ENCODE measurements at places on chromosomes 7 and 10.

- DNase-seq, result no peak
These were observed 228.1 kb upstream of the NFE2L3 start for GRCh38 chr7:25923741-25924460.

GRCh38 chr10:11215471-11215870 lies 197.8 kb downstream of the CELF2 start:
- DNase-seq, result no peak

DNA sequence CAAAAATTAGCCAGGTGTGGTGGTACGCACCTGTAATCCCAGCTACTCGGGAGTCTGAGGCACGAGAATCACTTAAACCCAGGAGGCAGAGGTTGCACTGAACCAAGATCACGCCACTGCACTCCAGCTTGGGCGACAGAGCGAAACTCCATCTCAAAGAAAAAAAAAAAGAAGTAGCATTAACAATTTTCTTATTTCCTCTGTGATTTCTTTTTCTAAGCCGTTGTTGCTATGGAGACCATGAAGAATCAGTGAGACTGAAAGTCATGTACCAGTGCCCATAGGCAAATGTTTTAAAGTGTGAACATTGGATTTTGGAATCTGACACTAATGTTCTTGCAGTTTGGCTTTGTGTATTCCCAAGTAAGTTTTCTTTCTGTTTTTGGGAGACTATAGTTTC lies 18.4 kb upstream of the MAP3K8 start:
- no peak for DNase-seq

GRCh38 chr7:72924386-72924732 lies 536 bp upstream of the POM121 start:
- no peak for DNase-seq

DNA sequence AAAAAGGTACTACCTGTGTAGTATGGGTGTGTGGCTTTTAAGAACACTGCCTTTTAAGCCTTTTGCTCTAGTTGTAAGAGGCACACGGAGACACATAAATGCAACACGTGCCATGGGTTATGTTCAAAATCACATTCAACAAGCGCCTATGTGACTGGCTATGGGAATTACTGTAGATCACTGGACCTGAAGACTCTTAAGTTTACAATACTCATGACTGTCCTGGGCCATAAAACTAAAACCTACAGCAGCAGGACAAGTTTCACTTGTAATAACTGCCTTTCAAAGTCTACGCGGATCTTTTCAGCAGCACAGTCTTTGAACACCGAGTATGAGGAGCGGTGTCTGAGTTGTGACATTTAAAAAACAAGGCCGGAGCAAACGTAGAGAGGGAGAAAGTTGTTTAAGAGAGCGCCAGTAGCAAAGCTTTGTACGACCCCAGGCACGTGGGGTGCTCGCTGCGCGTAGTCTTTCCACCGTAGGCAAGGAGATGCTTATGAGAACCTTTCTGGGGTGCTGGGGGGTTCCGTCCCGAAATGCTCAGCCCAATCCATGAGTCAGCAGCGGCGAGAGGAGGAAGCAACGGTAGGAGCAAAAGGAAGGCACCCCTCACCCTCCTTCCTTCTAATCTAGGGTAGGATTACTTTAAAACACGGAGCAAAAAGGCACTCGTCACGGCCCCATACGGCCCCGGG lies 662 bp downstream of the DNAJC2 start:
- DNase-seq, result peak; percentile 21

DNA sequence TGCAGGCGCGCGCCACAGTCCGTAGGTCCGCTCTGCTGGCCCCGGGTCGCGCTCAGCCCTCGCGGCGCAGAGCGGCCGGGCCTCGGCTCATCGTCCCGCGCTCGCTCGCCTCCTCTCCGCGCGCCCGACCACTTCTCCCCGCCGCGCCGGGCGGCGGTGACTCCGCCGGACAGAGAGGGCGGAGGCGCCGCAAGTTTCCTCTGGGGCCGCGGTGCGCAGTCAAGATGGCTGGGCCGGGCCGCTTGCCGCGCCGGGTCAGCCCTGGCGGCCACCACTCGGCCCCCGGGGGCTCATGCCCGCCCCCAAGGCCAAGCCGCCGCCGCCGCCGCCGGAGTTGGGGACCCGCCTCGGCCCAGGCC lies 441 bp downstream of the FZD8 start:
- DNase-seq, result no peak

DNA sequence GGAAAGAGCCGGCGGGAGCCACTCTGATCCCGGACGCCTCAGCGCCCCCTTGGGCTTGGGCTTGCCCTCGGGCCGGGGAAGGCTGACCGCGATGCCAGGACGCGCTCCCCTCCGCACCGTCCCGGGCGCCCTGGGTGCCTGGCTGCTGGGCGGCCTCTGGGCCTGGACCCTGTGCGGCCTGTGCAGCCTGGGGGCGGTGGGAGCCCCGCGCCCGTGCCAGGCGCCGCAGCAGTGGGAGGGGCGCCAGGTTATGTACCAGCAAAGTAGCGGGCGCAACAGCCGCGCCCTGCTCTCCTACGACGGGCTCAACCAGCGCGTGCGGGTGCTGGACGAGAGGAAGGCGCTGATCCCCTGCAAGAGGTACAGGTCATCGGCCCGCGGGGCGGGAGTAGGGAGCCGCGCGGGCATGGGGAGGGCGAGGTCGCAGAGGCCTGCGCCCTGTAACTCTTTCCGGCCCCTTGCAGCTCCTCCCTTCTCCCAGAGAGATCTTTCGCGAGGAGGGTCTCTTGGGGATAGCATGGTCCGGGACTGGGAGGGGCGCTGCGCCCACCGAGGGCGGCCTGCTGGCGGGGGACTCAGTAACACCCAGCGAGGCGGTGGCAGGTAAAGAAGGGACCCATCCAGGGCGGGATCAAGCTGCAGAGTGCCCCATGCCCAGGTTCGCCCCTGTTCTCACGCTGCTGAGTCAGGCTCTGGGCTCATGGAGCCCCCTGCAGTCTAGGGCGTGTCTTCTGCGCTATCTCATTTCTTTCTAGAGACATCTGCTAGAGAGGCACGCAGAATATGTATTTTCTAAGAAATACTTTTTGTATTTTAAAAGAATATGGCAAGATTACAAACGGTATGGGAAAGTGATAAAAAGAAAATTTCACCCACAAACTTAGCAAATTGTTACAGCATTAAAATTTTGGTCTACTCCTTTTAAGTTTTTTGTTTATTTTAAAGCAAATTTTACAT lies 687 bp downstream of the EPDR1 start:
- no peak for DNase-seq

DNA sequence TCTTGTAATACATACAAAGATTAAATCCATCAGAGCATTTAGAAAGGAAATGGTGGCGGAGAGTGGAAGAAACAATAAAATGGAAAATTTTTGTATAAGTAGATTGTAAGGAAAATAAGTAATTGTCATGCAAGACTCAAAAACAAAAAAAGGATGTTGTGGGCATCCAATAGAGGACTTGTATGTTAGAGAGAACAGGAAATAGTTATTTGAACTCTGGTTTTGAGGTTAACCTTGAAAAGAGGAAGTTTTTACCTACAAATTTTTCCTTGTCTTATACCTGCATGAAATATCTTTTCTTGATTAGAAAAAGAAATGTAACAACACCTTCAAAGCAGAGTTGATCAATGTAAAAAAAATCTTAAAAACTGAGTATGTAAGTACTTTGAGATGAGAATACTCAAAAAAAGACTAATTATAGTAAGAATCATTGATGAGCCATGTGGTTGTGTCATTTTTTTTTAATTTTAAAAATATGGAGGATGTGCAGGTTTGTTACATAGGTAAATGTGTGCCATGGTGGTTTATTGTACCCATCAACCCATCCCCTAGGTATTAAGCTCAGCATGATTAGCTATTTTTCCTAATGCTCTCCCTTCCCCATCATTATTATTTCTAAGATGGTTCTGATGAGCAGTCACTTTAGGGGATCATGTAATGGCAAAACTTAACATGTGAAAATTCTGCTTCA lies 11.9 kb downstream of the TMEM106B start:
- no peak for DNase-seq

- no peak for DNase-seq
These were observed 241.0 kb upstream of the PRSS1 start for GRCh38 chr7:142508251-142508650.

- no peak for DNase-seq
These were observed 125.3 kb downstream of the SGMS1 start for GRCh38 chr10:50498465-50498864.

DNA sequence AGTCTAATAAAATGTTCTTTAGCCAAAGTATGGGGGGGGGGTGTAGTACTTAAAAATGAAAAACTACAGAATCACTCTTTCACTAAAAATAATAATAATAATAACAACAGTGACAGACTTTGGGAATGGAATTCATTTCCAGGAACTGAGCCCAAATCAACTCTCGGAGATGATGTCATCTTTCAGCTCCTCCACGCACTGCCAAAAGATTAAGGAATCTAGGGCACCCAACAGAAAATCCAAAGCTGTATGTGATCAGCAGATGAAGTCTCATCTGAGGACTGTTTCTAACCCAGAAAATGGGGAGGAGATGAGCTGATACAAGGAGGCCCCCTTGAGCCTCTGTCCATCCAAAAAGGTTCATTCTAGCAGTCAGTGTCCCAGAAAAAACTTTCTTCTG lies 54.5 kb downstream of the GRB10 start:
- no peak for DNase-seq

DNA sequence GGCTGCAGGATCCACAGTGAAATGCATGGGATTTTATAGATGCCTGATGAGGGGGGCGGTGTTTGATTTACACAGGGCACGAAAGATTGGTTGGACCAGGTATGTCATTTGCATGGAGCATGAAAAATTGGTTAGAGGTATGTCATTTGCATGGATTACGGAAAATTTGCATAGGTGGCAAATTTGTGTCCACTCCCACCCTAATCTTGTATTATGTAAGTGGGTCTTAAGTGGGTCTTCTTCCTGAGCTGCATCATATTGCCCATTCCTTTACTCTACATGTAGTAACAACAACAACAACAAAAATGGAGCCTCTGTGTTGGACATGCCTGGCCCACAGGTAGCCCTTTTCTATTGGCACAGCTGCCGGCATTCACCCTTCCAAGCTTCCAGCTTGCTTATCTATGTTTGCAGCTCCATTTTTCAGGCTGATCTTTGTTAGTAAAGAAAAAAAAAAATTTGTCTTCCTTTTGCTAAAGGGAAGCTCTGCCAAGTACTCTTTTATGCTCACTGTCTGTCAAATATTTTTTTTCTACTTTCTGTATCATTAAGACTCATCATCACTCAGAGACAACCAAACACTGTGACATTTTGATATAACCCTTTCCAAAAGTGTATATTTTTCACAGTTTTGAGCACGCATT lies 10.3 kb upstream of the ZNF273 start:
- DNase-seq, result no peak

GRCh38 chr10:43904301-43904700 lies 255.6 kb upstream of the ZNF32 start:
- DNase-seq, result no peak

DNA sequence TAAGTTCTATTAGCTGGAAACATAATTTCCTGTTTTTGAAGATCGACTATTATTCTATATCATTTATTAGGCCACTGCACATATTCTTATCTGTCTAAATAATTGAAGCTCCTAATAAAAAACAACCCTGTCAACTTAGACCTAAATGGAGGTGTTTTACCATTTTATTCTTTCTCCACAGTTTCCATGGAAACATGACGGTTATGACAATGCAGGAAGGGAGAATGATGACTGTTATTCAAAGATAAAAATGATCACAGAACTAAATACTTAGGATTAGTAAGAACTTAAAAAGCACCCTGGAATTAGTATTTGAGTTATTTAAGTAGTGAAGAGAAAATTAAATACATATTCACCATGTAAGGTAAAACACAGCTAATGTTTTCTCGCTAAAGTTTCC lies 119.9 kb upstream of the DKK1 start:
- DNase-seq, result no peak

DNA sequence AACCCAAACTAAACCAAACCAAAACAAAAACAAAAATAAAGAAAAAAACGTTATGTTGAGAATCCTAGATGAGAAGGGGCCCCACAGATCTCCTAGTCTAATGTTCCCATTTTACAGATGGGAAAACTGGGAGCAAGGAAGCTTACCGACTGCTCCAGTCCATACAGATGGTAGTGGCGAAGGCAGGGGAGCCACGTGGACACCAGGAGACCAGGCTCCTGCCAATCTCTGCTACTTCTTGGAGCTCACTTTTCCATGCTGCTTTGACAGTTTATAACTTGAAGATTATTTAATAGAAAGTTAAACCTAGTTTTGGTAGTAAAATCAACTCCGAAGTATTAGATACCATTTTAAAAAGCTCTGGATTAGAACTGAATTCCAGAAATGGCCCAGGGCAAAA lies 62.0 kb downstream of the GATA3 start:
- DNase-seq, result no peak

- DNase-seq, result no peak
These were observed 515.8 kb upstream of the MKI67 start for GRCh38 chr10:128642023-128642422.

DNA sequence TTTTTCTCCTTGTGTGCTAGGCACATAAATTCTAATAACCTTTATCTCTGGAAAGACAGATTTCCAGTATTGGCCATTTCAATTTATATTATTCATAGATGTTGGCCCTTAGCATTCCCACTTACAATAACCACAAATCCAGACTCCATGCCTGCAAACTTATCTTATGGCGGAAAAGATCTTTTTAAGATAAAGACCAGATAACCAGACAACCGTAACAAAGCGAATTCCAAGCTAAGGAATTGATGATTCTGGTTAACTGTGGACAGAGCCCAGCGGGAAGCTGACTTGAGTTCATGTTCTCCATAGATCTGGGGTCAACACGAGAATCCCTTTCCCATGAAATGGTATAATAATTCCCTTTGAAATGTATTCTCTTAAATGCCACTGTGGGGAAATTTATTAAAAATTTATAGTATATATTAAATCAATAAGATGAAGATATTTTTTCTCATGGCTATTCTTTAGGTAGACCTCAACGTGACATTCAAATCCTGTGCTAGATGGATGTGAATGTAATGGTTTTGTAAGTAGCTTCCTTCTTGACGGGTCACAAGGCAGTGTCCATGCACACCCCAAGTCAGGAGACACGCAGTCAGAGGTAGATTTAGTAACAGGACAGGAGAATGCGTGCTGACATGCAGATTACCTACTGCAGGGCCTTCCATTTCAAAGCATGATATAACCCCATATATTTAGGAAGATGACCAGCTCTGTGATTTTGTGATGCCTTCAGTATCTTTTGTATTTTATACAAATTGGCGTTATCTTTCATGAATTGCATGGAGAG lies 37.7 kb upstream of the KLF6 start:
- DNase-seq, result no peak

GRCh38 chr7:22631730-22632129 lies 95.3 kb upstream of the IL6 start:
- no peak for DNase-seq

- no peak for DNase-seq
These were observed 39.2 kb upstream of the CARD11 start for GRCh38 chr7:3082831-3083230.
